NCI-H1048 (cell line): ENCODE measurements at places on chromosomes 13 and 19.

DNA sequence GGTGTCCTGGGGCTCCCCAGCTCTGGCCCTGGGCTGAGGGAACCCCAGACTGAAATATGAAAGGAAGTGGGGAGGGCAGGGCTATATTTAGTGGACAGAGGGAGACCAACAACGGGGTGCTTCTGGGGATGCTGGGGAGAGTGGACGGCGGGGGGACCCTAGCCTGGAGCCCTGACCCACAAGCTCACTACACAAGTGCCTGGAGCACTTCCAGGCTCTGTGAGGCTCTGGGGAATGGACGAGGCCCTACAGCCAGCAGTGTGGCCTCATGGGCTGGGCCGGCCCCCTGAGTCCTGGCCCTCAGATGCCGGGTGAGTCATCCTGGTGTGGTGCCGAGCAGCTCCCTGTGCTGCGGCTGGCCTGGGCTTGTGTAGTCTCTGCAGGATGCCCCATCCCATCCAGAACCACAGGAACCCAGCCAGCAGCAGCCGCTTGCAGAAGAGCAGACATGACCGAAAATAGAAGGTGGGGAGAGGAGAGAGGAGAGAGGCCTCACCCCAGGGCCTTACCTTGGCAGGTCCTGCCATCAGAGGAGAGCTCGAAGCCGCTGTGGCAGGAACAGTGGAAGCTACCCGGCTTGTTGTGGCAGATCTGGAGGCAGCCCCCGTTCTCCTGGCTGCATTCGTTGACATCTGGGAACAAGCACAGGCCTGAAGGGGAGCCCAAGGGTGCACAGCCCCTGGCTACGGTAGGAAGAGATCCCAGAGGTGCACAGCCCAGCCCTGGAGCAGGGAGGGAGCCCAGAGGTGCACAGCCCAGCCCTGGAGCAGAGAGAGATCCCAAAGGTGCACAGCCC lies 26.1 kb downstream of the GAS6 start:
- DNase-seq = no peak

DNA sequence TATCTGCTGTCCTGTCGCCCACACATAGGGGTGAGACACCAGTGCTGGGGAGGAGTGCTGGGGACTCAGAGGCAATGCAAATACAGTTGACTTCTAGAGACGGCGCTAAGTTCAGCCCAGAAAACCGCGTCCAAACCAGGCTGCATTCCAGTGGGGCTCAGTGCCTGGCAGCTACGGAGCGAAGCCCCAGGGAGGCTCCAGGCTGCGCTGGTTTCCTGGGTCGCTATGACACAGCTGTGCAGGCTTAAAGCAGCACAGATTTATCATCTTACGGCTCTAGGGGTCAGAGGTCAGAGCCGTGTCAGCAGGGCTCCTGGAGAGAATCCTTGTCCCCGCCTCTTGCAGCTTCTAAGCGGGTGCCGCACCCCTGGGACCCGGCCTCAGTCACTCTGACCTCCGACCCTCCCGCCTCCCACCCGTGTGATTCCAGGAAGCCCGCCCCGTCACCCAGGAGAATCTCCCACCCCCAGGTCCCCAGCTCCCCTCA lies 61.6 kb downstream of the ANKRD10 start:
- DNase-seq = no peak

GRCh38 chr13:59710996-59711701 lies 452.6 kb downstream of the DIAPH3 start:
- DNase-seq = no peak

- no peak for DNase-seq
These were observed 104.5 kb downstream of the NBEA start for GRCh38 chr13:35046587-35046986.

- DNase-seq = no peak
These were observed 50.8 kb downstream of the ZAR1L start for GRCh38 chr13:32264407-32264806.

DNA sequence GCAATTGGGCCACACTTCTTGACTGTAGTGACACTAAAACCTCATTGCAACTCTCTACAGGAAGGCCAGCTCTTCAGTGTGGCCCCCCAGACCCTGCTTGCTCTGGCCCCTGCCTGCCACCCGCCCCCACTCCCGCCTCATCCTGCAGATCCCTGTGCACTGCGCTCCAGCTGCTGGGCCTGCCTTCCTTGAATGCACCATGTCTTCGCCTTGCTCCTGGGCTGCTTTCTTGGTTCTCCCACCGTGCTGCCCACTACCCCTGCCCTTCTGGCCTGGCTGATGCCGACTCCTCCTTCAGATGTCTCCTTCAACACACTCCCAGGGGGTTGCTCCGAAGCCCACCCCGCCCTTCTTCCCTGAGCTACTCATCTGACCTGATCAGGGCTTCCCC lies 98.2 kb downstream of the SIPA1L3 start:
- DNase-seq = no peak

- DNase-seq = no peak
These were observed 163.0 kb downstream of the EFNB2 start for GRCh38 chr13:106372199-106373155.

GRCh38 chr19:9039728-9040127 lies 29.5 kb upstream of the MUC16 start:
- DNase-seq = no peak

DNA sequence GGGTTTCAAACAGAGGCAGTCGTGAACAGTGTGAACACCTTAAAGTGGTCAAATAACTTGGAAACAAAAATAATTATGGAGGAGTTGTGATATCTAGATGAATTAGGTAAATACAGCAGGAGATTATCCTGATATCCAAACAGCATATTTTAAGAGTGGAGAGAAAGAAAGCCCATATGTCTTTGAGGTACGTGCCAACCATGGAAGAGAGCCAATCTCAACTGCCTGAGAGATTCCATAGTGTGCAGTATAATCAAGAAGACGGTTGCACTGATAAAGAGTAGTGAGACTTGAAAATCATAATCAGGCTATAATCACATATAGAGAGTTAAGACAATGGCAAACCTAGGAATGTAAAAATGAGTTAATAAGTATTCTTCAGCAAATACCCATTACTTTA lies 472.8 kb upstream of the SLITRK5 start:
- no peak for DNase-seq

DNA sequence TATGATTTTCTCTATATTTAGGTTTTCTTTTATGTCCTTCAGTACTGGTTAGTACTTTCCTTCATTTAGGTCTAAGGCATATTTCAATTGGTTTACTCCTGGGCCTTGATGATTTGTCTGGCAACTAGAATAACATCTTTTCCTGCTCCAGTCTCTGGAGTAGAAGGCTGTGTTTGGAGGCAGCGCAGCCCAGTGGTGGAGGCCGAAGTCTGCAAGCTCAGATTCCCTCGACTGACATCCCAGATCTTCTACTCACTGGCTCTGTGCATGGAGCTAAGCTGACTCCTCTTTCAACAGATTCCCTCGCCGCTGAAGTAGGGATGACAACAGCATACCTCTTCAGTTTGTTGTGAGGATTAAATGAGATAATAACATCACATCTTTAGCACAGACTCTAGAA lies 141.0 kb downstream of the RAP2A start:
- DNase-seq = no peak
